ENCODE measurements at places on chromosomes 1 and 21.

- no peak for DNase-seq
Observed at GRCh38 chr1:28249013-28249865, 10.1 kb upstream of the SESN2 start.

GRCh38 chr1:18302788-18303413, 177.8 kb upstream of the KLHDC7A start:
- DNase-seq = no peak

- no peak for DNase-seq
Observed at GRCh38 chr1:19006837-19007271, 50.4 kb upstream of the IFFO2 start.

DNA sequence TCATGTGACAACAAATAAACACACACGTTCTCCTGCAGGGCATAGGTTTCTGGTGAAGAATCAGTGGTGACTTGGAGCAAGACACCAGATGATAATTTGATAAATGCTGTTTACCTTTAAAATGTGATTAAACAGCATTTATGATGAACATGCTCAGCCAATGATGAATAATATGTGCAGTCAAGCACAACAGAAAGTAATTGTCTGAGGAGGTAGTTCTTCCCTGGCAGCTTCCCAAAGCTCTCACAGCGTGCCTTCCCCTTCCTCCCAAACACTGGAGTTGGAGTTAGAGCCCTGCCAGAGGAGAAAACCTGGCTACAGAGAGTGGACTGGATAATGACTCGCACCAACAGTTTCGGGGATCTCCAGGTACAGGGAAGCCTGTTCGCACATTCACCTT, 463.5 kb downstream of the SMYD3 start:
- DNase-seq = no peak

- DNase-seq = no peak
Observed at GRCh38 chr1:179016706-179017382, 8.8 kb upstream of the FAM20B start.

- no peak for DNase-seq
Observed at GRCh38 chr1:216223486-216223885, 199.8 kb downstream of the USH2A start.

DNA sequence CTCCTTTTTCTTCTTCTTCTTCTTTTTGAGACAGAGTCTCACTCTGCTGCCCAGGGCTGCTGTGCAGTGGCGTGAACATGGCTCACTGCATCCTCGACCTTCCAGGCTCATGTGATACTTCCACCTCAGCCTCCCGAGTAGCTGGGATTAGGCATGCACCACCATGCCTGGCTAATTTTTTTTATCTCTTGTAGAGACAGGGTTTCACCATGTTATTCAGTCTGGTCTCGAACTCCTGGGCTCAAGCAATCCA, 13.0 kb upstream of the PADI1 start:
- no peak for DNase-seq

DNA sequence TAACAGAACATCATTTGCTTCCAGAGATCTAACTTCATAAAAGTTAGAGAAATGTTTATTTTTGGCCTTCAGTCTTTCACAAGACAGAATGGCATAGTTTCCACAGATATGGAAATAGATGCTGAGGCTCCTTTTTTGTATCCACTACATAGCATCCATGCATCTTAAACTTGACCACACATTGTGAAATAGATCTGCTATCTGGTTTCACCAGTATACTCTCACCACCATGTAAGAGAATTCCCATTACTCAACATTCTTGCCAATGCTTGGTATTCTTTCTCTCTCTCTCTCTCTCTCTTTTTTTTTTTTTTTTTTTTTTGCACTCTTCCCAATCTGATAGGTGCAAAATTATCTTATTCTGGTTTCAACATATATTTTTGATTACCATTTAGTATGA, 52.1 kb upstream of the PRMT6 start:
- DNase-seq = no peak

GRCh38 chr1:150479927-150480352, 7.3 kb upstream of the TARS2 start:
- no peak for DNase-seq

GRCh38 chr1:23514111-23514679, 16.8 kb downstream of the E2F2 start:
- no peak for DNase-seq

DNA sequence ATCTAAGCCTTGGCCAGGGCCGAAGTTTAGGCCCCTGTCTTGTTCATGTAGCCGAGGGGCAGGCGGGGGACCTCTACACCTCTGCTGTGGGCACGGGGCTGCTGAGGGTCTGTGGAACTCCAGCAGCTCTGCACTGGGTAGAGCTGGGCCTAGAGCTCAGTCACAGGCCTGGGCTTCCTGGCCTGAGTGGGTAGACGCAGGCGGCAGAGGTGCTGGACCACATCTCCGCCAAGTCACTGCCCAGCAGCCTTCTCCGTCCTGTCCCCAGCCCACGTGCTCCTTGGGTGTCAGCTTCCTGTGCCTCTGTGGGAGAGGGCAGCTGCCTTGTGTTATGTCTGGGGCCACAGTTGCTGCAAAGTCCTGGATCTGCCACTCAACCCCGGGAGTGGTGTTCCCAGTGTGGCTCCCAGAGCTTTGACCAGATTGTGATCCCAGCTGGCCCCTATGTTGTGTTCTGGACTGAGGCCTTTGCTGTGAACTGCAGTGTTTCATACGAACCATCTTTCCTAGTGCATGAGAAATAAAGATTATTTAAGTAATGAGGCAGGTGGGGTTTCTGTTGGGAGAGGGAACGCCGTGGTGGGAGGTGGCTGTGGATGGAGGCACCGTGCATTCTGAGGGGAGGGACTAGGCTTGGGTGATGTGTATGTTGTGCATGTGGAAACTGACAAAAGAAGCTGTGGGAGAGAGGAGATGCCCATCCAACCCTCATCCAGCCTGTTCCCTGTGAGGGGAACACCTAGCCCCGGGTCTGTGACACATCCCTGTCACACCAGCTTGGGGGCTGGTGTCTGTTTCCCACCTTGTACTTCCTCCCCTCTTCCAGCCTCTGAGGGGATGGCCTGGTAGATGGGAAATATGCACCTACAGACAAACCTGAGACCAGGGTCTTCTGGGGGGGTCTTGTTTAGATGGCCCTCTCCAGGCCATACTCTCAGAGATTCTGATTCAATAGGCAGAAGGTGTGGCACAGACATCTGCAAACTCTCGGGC, 12.2 kb downstream of the AMPD2 start:
- DNase-seq = no peak

GRCh38 chr1:162168261-162168660, 98.8 kb downstream of the NOS1AP start:
- DNase-seq = no peak

- DNase-seq = no peak
Observed at GRCh38 chr21:34536820-34537219, 24.8 kb upstream of the KCNE1 start.

GRCh38 chr21:43194303-43195120, 25.7 kb downstream of the CRYAA start:
- no peak for DNase-seq

- no peak for DNase-seq
Observed at GRCh38 chr1:159869173-159869572, 6.7 kb upstream of the VSIG8 start.

- no peak for DNase-seq
Observed at GRCh38 chr1:180969434-180969833, 53.2 kb downstream of the STX6 start.

DNA sequence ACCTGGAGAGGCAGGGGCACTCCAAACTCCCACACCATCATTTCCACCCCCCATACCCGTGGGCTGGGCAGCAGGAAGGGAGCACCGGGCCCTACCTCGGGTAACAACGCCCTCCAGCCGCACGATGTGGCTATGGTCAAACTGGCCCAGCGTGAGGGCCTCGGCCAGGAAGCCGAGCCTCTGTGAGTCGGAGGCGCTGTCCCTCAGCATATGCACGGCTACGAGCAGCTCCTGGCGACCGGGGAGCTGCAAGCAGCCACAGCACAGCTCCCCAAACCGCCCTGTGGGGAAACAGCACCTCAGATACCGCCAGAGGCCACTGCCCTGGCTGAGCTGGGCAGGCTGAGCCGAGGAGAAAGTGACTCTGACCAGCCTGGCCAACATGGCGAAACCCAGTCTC, 29.2 kb downstream of the CDCA8 start:
- no peak for DNase-seq

GRCh38 chr1:31736675-31737074, 27.5 kb downstream of the ADGRB2 start:
- no peak for DNase-seq

- no peak for DNase-seq
Observed at GRCh38 chr1:42740851-42741580, 980 bp upstream of the CLDN19 start.

GRCh38 chr1:33367485-33368405, 46.8 kb upstream of the A3GALT2 start:
- peak; percentile 71 for DNase-seq

DNA sequence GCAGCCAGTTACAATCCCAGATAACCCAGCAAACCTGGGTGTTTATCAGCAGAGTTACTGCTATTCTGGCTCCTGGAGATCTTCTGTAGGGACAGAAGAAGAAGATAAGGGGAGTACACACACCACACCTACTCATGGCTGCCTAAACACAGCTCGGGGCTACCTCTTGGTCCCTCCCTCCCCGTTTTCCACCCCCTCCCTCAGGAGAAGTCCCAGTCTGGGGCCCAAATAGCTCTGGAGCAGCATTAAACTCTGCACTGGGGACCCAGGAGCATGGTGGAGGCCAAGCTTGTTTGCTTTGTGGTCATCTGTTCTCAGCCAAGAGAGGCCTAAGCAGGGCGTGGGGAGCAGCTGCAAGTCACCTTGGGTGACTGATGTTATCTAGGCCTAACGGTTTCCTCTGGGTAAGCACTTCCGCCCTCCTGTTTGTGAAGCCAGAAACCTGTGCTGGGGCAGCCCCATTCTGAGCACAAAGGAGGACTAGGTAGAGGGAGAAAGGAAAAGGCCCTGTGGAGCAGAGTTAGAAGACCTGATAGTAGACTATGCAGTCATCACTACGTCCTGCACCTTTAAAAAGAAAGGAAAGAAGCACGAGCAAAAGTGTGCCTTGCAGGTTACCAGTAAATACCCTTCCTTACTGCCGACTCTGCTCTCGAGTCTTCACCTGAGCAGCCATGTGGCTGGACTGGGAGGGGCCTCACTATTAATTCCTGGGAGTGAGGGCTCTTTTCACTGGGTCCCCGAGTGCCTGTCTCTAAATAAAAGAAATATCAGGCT, 2.0 kb upstream of the RCSD1 start:
- peak; percentile 74 for DNase-seq

DNA sequence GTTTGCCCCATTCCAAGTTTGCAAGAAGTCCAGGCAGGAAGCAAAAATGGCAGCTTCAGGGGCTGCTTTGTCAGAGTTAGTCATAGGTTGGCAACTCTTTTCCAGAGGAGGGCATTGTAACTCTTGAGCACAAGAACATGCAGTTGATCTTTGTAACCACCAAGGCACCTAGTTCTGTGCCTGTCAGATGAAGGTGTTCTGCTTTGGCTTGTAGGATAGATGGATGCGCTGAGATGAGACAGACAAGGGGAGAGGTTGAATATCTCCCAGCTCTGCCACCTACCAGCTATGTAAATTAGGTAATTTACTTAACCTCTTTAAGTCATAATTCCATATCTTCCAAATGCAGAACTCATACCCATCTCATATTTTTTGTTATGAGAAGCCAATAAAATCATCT, 89.3 kb downstream of the ZNF648 start:
- no peak for DNase-seq

DNA sequence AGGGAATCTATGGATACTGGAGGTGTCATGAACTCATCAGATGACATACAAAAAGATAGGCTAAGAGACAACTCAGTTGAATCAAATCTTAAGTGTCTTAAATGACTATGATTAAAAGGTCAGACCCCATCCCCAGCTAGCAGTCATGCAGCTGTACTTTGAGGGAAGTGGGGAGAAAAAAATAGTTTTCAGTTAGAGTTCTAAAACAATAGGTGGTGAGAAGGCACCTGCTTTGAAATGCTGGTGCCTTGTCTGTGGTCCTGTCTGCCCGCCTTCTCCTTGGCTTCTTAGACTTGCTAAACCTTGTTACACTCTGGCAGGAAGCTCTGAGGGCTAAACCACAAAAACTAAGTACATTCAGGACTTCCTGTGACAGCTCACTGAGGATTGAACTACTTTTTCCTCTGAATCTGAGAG, 15.3 kb downstream of the CD2 start:
- peak; percentile 86 for DNase-seq

DNA sequence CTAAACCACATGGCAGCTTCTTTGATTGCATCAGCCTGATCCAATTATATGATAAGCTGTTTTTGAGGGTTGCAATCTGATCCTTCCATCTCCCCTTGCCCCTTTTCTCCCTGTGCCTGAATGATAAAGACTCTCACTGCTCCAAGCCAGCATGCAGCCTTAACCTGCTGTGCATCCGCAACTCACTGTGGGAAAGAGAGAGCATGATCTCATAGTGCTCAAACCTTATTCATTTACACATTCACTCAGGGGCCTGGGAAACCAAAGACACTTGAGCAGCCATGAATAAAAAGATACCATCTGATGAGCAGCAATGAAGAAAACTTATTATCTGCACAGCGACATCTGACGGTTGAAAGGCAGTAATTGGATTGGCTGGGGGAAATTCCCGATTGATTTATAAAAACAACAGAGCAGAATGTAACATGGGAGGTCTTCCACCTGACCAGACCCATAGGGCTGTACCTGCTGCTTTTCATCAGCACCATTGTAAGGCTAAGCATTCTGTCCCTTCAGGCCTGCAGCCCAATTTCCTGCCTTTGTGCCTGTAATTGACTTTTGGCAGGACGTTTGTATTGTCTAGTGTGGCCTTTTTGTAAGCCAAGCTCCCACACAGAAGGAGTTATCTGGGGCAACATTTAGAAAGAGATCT, 62.5 kb downstream of the KIAA0040 start:
- no peak for DNase-seq

- peak; percentile 12 for DNase-seq
Observed at GRCh38 chr1:223712850-223713474, 623 bp downstream of the CAPN2 start.

DNA sequence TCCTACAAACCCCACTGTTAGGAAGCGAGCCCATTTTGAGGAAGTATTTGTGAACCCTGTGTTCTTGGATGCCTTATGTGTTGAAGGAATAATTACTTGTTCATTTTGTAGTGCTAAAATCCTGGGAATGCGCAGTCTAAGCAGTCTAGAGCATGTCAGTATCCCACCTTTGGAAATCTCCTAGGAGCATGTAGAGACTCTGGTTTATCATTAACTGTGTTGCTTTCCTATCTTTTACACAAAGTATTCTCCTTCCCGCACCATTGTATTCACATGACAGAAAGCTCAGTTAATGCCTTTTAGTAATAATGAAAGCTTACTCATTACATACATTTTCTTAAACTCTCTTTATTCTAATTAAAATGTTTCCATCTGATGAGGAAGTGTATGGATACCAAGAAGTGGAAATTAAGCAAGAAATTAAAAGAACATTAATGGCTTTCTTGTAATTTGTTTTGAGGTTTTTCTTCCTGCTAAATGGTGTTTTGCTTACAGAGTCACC, 99.4 kb downstream of the CAMTA1 start:
- DNase-seq = no peak

DNA sequence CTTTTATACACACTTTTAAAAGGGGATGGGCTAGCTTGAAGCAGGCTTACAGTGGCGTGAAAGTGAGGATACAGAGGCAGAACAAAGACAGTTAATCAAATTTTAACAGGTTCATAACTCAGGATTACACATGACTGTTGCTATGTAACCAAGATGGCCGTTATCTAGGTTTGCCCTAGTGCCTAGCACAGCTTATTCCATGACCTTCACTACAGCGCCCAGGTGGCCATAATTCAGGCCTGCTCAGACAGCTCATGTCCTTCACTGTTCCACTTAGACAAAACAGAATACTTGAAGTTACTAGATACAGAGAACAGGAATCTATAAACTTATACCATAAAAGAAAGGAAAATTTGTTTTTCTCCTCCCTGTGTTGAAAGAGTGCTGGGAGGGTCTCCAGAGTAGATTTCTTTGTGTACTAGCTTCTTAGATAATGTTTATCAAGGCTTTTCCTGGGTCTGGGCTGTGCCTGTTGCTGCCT, 6.2 kb upstream of the SPRR2F start:
- no peak for DNase-seq
